Transverse colon (tissue), 4 donors: ENCODE measurements at places on chromosomes 13 and 19. TPM values are rescaled to one million over a fixed set of nuclear protein-coding genes. Genes with fewer than 3 reads are reported as not detected.

The SOHLH2 gene
- not detected for total RNA-seq

The CLEC17A gene
- total RNA-seq = 0.41 TPM

The CFAP97D2 gene
- total RNA-seq = not detected

The TECR gene
- 62.1 TPM for total RNA-seq

The TUBA3C gene
- total RNA-seq = not detected

The ZNF578 gene
- total RNA-seq = not detected

The KLC3 gene
- total RNA-seq = not detected

The MAP2K2 gene
- total RNA-seq = 199 TPM

GRCh38 chr19:2053601-2054389 is 2.8 kb upstream of the MKNK2 start:
- DNase-seq = peak; percentile 63

DNA sequence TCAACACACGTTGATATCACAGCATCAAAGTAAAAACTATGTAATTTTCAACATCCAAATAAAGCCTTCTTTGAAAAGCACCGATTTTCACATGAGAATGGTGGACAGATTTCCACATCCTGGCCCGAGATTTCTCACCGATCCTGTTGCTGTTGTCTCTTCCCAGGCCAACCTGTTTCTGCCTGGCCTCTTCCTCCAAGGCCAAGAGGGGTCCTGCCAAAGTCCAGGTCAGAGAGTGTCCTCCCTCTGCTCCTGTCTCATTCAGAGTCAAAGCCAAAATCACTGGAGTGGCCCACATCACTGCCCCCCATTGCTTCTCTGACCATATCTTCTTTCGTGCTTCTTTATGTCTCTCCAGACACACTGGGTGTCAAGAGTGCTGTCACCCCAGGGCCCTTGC is 49.5 kb downstream of the CHST8 start:
- no peak overlapping the region for H3K4me3 ChIP-seq
- H3K36me3 ChIP-seq = no peaks in the 10 kb centered on the region
- DNase-seq = no peak
- no peaks in the 10 kb centered on the region for H3K4me1 ChIP-seq
- no peaks in the 10 kb centered on the region for H3K27me3 ChIP-seq

- H3K4me3 ChIP-seq = no peak overlapping the region
- no peaks in the 10 kb centered on the region for H3K4me1 ChIP-seq
Measured at GRCh38 chr13:34640179-34640992, 301.7 kb upstream of the NBEA start.

- no peak for DNase-seq
- peak overlapping the region; percentile 72 for H3K27ac ChIP-seq
- no peak overlapping the region for H3K4me3 ChIP-seq
- no peaks in the 10 kb centered on the region for H3K36me3 ChIP-seq
Measured at GRCh38 chr13:110107568-110108347, 199.2 kb downstream of the COL4A1 start.

GRCh38 chr19:16160943-16161560 is 12.3 kb downstream of the CIB3 start:
- DNase-seq = peak; percentile 47
- H3K27me3 ChIP-seq = no peaks in the 10 kb centered on the region
- H3K4me1 ChIP-seq = peaks cover 12% of the 10 kb centered on the region
- no peaks in the 10 kb centered on the region for H3K36me3 ChIP-seq
- H3K4me3 ChIP-seq = no peak overlapping the region

- H3K27ac ChIP-seq = no peak overlapping the region
- no peak for DNase-seq
- H3K27me3 ChIP-seq = no peaks in the 10 kb centered on the region
- H3K4me3 ChIP-seq = no peak overlapping the region
Measured at GRCh38 chr13:51849145-51850101, 4.4 kb upstream of the TMEM272 start.

DNA sequence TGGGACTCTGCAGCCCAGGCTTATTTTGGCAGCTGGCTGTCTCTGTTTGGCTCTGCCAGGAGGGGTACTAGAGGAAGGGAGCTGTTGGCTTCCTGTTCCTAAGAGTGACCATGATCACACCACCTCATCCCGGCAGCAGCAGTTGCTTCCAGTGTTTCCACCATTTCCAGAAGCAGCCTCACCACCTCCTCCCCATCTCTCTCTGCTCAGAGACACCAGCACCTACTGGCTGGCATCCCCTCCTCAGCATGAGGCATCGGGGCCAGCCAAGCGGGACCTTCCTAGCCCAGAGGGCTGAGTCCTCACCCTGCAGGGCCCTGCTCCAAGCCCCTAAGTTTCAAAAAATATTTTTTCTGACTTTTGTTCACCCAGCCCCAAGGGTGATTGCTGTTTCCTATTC is 59.0 kb downstream of the NUFIP1 start:
- H3K4me3 ChIP-seq = no peak overlapping the region
- H3K27ac ChIP-seq = no peak overlapping the region
- H3K4me1 ChIP-seq = no peaks in the 10 kb centered on the region
- no peak for DNase-seq

DNA sequence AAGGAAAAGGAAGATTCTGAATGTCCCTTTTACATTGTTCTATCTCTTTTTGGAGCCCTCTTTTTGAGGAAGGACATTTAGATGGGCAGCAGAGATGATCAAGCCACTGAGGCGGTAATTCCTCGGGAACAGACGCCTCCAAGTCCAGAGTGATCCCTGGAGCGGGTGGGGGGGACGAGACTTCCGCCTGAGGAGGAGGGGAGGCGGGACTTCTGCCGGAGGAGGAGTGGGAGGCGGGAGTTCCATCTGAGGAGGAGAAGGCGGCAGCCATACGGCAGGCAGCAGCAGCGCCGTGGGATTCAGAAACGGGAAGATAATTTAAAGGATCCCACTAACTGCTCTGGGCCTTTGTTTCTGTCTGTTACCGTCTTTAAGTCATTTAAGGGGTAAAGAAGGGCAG is 37.6 kb upstream of the CD177 start:
- no peak for DNase-seq
- H3K36me3 ChIP-seq = no peaks in the 10 kb centered on the region
- no peaks in the 10 kb centered on the region for H3K4me1 ChIP-seq

- H3K27ac ChIP-seq = no peak overlapping the region
- H3K4me3 ChIP-seq = no peak overlapping the region
- DNase-seq = no peak
- H3K27me3 ChIP-seq = peaks cover 80% of the 10 kb centered on the region
- no peaks in the 10 kb centered on the region for H3K4me1 ChIP-seq
Measured at GRCh38 chr13:94716016-94716415, 3.7 kb upstream of the SOX21 start.

- no peaks in the 10 kb centered on the region for H3K4me1 ChIP-seq
- no peak overlapping the region for H3K4me3 ChIP-seq
- no peak overlapping the region for H3K27ac ChIP-seq
- no peaks in the 10 kb centered on the region for H3K36me3 ChIP-seq
- H3K27me3 ChIP-seq = no peaks in the 10 kb centered on the region
Measured at GRCh38 chr13:80000684-80001509, 340.0 kb downstream of the SPRY2 start.

DNA sequence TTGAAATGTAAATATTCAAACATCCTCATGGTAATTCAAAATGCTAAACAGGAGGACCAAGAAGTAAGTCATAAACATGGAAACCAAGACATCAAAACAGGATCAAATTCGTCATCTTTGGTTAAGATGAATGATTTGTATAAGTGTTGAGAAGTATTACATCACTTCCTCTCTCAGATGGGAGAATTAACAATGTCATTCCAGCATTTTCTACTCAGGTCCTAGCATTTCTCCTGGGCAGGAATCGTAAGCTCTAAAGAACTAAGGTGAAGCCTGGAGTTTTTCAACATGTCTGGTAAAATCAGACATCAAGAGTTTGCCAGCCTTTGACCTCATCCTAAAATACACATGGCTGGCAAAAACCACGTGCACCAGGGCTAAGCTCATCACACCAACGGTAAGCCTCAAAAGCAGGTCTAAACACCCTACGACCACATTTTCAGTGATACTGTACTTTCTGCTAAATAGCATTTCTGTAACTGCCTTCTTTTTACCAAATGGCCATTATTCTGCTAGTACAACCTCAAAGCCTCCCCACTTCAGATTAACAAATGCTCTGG is 24.8 kb downstream of the RANBP3 start:
- no peak overlapping the region for H3K4me3 ChIP-seq
- H3K36me3 ChIP-seq = no peaks in the 10 kb centered on the region
- H3K4me1 ChIP-seq = peaks cover 100% of the 10 kb centered on the region
- H3K27me3 ChIP-seq = no peaks in the 10 kb centered on the region
- DNase-seq = no peak
- peak overlapping the region; percentile 78 for H3K27ac ChIP-seq

DNA sequence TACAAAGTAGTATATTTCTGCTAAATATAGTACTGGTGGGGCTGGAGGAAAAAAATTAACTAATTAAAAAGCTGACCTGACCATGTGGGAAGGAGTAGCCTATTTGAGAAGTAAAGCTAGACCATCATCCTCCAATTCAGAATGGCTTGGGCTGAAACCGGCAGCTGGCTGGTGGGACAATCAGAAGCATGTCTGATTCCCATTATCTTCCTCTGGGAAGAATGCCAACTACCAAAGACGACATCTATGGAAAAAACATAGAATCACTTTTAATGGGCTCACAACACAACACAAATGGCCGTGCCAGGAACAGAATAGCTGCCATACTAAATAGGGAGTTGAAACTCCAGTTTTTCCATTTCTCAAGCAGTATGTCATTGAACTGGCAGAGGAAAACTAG is 120.4 kb upstream of the FREM2 start:
- H3K4me3 ChIP-seq = no peak overlapping the region
- H3K36me3 ChIP-seq = no peaks in the 10 kb centered on the region
- H3K27ac ChIP-seq = no peak overlapping the region
- no peaks in the 10 kb centered on the region for H3K27me3 ChIP-seq
- no peaks in the 10 kb centered on the region for H3K4me1 ChIP-seq
